ENCODE measurements at places on chromosomes 1 and 21.

DNA sequence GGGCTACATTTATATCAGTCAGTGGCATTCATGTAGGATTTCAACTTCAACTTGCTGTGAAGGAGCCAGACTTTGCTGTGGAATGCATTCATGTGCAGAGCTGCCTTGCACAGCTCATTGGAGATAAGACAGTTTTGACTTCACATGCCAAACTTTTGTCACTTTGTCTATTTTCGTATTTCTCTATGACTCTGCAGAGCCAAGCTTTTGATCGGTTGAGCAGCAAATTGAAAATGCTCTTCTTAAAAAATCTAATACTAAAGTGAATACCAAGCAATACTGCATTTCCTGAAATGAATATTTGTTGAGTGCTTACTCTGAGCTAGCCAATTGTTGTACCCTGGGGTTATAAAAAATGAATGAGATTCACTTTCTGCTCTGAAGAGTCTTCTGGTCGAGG, 388.7 kb downstream of the ST6GALNAC3 start:
- no peak for DNase-seq

GRCh38 chr1:184507604-184508280, 120.9 kb downstream of the C1orf21 start:
- no peak for DNase-seq

DNA sequence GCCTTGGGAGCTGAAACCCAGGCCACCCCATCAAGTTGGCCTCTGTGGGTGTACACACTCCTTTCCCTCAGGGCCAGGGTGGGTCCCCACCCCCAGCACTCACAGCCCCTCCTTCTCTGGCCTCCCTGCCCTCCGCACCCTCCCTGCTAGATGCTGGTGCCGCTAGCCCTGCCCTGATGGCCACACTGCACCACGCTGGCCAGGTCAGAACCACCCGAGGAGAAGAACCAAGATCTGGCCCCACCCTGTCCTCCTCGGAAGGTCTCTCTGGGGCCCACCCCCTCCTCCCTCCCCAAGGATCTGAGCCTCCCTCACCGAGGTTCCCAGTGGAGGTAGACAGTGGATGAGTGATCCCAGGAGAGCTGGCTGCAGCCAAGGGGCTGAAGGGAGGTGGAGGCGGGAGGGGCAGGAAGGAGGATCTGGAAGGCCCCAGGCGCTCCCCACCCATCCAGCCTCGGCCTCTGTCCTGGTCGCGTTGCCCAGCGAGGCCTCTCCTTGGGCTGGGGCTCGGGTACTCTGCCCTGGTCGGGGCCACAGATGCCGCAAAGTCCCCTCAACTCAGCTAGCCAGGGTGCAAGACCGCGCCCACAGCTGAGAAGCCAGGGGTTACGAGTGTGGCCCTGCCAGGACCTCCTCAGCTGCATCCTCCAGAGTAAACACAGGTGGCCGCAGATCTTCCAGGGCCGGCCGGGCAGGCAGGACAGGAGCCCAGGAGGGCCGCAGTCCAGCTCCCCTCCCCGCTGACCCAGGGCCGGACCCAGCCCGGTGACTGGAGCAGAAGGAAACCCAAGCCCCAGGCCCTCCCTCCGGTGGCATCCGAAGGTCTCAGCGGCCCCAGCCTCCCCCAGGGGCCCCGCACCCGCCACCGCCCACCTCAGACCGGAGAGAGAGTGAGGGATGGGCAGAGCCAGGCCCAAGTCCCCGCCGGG, 5.2 kb downstream of the B3GALT6 start:
- no peak for DNase-seq

DNA sequence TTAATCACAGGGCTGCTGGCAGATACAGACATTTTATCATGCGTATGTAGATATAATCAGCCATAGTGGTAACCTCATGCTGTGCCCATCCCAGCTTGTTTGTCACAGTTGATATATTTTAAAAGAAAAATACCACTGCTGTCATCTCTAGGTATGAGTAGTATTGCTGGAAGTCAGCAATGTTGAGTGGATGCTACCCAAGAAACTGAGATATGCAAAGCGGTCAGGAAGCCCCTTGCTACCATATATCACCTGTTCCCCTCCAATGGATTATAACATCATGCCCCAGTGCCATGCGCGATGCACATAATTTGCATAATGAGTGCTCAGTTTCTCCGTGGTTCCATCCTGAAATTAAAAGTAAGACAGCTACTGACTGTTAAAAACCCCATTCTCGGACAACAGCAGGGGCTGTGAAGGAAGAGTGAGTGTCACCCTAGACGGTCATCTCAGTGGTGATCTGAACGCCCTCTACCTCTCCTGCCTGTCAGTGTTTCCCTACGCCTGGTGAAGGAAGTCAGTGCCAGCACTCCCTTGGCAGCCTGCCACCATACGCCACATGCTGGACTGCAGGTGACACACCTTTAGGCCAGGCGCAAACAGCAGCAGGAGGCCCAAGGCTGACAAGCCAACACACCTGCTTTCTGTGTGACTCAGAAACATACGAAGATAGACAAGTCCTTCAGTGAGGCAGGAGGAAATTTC, 2.7 kb downstream of the IL10RB start:
- peak; percentile 42 for DNase-seq

GRCh38 chr1:204990059-204990664, 52.9 kb upstream of the CNTN2 start:
- no peak for DNase-seq

GRCh38 chr1:23462766-23463165, 21.2 kb downstream of the ASAP3 start:
- DNase-seq = no peak

DNA sequence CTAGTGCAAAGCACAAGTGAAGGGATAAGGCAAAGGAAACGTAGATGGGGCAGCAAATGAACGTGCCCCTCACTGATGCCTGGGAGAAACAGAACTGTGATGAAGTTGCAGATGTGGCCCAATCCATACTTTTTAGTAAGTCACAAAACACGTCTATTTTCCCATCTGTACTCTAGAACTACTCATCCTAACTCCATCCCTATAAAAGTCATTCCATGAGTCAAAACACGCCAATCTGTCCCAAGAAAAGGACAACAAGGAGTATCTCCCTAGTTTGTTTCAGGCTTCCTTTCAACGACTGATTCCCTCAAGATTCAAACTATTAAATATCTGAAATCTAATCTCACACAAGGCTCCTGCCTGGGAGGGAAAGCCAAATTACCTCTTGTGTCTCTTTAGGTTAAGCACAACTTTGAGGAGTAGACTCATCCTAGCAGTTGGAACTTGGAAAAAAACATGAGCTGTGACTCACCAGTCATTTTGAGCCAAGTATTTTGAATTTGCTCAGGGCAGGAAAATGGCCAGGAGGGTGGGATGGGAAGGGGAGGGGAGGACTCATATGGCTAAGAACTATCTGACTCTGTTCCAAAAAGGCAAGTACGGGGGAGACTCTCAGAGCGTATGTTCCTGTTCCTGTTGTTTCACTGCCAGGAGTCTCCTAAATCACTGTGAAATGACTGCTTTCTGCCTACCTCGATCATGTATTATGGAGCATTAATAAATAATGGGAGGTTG, 214.5 kb upstream of the CAMK1G start:
- no peak for DNase-seq

GRCh38 chr21:36646645-36647044, 52.3 kb upstream of the SIM2 start:
- DNase-seq = no peak

- DNase-seq = no peak
Measured at GRCh38 chr1:104987210-104987609, 1237.5 kb downstream of the AMY1C start.

DNA sequence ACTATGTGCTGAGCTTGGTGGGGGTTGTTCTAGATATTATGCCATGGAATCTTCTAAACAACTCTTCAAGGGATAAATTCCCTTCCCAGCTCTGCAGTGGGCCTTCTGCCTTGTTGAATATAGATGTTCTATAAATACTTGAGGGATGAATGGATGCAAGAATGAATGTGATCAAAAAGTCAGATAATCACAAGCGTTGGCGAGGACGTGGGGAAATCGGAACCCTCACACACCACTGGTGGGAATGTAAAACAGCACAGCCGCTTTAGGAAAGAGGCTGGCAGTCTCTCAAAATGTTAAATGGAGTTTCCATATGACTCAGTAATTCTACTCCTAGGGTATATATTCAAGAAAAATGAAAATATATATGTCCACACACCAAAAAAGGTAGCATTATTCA, 19.0 kb downstream of the SDC3 start:
- DNase-seq = no peak

DNA sequence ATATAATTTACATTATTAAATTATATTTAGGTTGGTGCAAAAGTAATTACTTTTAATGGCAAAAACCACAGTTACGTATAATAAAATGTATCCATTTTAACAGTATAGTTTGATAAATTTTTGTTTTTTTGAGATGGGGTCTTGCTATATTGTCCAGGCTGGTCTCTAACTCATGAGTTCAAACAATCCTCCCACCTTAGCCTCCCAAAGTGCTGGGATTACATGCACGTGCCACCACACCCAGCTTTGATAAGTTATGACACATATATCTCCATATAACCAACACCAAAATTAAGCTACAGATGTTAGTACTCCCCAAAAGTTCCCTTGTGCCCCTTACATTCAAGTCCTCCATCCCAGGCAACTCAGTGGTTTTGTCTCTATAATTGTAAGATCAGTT, 163.1 kb downstream of the SMYD3 start:
- DNase-seq = no peak

DNA sequence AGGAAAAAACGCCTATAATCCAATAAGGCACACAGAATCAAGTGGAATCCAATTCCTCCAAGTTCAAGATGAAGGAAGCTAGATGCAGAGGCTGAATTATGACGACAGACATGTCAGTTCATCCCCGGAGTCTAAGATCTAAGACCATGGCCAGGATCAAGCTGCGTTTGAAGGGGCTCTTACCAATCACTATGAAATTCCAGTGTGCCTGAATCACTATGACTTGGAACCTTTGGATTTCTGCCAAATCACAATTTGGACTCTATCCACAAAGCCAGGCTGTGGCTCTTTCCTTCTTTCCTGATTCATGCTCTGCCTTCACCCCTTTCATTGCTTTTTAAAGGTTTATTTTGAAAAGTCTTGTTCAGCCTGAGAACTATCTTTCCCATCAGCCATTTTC, 17.1 kb downstream of the OLIG2 start:
- DNase-seq = no peak

GRCh38 chr1:19418503-19418971, 66.8 kb downstream of the CAPZB start:
- no peak for DNase-seq

DNA sequence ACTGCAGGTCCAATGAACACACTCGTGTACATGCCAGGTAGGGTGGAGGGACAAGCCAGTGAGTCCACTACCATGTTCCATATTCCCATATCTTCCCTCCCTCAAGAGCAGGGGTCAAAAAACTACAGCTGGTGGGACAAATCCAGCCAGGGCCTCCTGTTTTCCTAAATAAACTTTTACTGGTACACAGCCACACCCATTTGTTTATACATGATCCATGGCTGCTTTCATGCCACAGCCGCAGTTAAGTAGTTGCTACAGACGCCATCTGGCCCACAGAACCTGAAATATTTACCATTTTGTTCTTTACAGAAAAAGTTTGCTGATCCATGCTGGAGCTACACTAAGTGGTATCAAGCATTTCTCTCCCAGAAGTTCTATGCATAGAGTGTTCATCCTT, 42.4 kb downstream of the CASQ2 start:
- DNase-seq = no peak

- DNase-seq = no peak
Measured at GRCh38 chr21:35583566-35584216, 476.6 kb downstream of the SETD4 start.

DNA sequence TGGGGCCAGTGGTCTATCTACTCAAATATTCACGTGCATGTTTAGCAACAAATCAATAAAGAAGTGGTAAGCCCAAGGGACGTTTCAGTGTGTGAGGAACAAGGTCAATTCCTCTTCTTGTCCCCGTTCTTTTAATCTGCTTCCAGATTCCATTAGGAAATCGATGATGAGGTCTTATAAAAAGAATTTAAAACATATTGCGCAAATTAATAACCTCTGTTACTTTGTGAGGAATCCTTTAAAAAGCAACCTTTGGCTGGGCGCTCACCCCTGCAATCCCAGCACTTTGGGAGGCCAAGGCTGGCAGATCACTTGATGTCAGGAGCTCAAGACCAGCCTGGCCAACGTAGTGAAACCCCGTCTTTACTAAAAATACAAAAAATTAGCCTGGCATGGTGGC, 113.0 kb upstream of the TMPRSS2 start:
- DNase-seq = no peak

GRCh38 chr1:162421258-162422164, 9.6 kb upstream of the SH2D1B start:
- no peak for DNase-seq

GRCh38 chr1:52139817-52140540, 1.9 kb upstream of the ZFYVE9 start:
- peak; percentile 6 for DNase-seq

GRCh38 chr1:201167041-201167991, 13.0 kb upstream of the TMEM9 start:
- no peak for DNase-seq

GRCh38 chr1:207069858-207070506, 16.9 kb downstream of the PFKFB2 start:
- no peak for DNase-seq

DNA sequence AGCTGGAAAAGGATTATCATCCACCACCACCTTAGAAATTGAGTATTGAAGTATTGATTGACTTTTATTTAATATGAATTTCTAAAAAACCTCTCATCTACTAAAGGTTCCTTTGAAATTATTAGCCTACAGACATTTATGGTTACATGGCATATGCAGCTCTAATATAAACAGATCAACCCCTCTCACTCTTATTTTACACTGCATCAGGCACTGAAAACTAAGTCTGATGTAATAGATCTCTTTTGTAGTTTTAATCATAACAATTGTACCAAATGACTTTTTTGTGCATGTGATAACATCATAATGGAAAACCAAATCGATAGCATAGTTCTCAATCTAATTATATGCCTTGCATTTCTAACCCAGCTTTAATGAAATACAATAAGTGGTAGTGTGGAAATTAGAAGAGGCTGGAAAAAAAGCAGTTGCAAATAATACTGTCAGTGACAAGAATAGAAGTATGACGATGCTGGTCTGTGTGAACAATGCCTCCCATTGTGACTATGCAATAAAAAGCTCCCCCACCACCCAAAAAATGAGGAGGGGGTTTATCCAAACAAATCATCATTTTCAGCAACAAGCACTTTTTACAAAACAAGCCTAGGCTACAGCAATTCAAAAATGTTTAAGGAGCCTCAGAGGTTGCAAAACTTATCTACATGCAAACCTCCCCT, 426.5 kb upstream of the NFIA start:
- DNase-seq = no peak

- no peak for DNase-seq
Measured at GRCh38 chr1:212946872-212947271, 3.5 kb upstream of the VASH2 start.

- no peak for DNase-seq
Measured at GRCh38 chr1:246778663-246779062, 54.5 kb downstream of the SCCPDH start.

DNA sequence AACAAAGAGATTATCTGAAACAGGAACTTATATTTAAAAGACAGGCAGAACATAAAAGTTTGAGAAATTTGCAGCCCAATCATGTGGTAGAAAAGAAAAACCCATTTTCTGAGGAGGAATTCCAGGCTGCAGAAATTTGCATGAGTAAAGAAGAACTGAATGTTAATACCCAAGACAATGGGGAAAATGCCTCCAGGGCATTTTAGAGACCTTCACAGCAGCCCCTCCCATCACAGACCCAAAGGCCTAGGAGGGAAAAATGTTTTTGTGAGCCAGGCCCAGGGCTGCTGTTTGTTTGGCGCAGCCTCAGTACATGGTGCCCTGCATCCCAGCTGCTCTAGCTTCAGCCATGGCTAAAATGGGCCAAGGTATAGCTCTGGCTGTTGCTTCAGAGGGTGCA, 554.3 kb upstream of the CHRM3 start:
- no peak for DNase-seq

- no peak for DNase-seq
Measured at GRCh38 chr1:189697113-189697512, 780.6 kb downstream of the BRINP3 start.

Measured in stimulated activated CD4-positive, alpha-beta T cell treated with anti-CD3 and anti-CD28 coated beads, Interleukin-4, amount 100 ng/mL, for 1 hour (primary cell).